ENCODE measurements at places on chromosomes 4 and X.

DNA sequence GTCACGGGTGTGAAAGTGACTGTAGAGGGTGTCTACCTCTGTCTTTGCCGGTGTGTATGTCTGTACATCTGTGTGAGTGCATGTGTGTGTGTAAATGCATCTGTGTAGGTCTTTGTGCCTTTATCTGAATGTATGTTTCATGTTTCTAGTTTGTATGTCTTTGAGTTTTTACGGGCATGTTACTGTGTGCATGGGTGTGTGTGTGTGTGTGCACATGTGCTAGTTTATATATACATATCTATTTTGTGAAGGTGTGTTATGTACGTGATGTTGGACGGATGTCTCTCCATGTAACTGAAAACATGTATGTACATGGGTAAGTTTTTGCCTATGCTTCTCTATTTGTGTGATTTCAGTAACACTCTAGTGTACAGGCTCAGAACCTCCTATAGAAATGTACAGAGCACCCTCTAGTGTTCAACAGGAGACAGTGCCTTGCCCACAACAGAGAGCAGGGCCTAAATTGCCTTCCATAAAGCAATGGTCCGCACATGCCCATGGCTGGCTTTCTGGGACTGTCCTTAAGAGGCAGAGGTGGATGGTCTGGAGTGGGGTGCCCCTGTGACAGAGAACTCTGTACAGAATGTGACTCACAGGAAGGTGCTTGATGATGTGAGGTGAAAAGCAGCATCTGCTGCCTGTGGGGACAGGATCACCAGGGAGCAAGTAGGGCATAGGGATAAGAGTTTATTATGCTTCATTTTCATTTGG is 343.5 kb downstream of the RAPGEF2 start:
- DNase-seq = peak; percentile 13

- DNase-seq = no peak
These were observed 51.6 kb upstream of the SLC16A2 start for GRCh38 chrX:74369666-74370065.

DNA sequence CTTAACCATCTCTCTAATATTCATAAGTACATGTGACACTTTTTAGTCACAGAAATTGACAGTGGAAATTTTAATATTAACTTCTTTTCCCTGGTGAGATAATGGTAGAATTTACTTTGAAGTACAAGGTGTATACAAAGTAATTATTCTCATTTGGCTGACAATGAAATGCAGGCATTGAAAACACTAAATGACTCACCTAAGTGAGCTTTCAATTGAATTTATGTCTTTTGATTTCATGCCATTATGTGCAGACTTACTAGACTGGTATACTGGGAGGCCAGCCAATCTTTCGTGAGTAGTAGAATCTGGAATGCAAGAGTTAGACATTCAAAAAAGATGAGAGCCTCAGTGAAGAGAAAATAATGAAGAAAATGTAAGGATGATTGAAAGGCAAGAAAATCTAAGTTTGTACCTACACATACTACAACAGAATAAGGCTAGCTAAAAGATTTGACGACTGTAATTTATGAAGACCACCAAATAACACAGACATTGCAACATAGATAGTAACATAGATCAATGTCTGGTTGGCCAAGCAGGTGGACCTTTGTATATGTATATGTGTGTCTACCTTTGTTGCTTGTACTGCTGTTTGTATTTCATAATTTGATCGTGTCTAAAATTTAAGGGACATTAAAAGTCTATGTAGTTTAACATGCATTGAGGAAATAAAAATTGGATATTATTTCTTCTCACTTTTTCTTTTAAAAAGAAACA is 459.7 kb downstream of the IL15 start:
- DNase-seq = no peak

GRCh38 chr4:116183241-116183640 is 902.1 kb downstream of the TRAM1L1 start:
- DNase-seq = no peak

DNA sequence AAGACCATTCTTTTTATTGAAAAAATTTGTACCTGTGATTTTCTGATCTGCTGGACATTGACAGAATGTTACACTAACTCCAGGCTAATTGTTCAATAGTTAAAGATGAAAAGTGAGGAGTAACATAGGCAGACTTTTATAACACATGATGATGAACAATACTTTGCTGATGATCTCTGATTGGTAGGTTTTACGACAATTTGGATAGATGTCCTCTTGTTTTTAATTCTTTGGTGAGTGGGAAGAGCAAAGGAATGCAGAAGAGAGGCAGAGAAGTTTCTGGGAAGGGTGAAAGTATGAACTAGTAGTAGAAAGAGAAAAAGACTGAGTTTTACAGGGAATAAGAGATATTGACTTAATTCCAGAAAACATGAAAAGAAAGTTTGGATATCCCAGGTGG is 267.3 kb upstream of the HAND2 start:
- DNase-seq = no peak

GRCh38 chr4:36771411-36772153 is 473.0 kb upstream of the NWD2 start:
- no peak for DNase-seq

- DNase-seq = no peak
These were observed 366.4 kb upstream of the CASK start for GRCh38 chrX:42289492-42290385.

GRCh38 chrX:74451450-74452198 is 30.3 kb downstream of the SLC16A2 start:
- no peak for DNase-seq

Measured in GM12892 (cell line).